HEK293T (cell line): ENCODE measurements at places on chromosomes 2 and 18.
A peak's percentile ranks its signal among the peaks of the same experiment; 100 is the strongest.

- DNase-seq, result no peak
Measured at GRCh38 chr2:240205348-240205747, 64.9 kb upstream of the OTOS start.

GRCh38 chr2:118124288-118124891, 36.1 kb downstream of the INSIG2 start:
- DNase-seq, result no peak

GRCh38 chr2:46257476-46257875, 39.7 kb upstream of the EPAS1 start:
- DNase-seq, result no peak

GRCh38 chr18:57974585-57975265, 69.3 kb upstream of the NEDD4L start:
- no peak for DNase-seq

DNA sequence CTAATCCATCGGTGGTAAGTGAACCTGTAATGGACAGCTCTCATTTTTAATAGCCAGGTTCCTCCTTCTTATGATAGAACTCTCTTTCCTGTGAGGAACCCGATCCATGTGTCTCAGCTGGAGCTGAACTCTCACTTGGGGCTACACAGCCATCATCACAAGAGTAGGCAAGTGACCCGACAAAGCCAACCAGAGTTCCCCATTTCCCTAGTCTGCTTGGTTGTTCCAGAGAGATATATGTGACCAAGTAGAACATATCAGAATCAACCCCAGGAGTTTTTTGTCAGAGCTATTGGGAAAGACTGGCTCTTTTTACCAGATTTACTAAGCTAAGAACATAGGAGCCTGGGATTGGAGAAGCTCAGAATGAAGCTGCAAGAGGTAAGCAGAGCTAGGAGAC, 14.6 kb upstream of the HNRNPLL start:
- DNase-seq, result no peak

DNA sequence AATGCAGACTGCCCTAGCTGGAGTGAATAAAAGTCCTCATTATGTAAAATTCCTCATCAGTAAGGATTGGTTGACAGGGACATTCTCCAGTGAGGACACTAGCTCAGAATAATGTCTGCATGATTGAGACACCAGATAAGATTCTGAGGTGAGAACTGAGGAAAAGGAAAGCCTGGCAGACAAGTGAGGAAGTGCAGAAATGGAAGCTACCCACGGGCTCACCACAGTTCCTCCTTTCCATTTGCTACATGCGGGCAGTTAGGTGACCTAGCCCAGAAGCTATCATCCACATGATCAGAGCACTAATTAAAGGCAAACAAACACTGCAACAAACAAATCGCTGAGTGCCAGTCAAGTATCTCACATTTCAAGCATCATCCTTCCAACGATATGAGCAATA, 27.7 kb downstream of the NETO1 start:
- DNase-seq, result no peak

GRCh38 chr2:241047253-241048010, 49.0 kb downstream of the SNED1 start:
- DNase-seq, result no peak

GRCh38 chr2:120729406-120730399, 6.0 kb upstream of the GLI2 start:
- DNase-seq, result no peak

DNA sequence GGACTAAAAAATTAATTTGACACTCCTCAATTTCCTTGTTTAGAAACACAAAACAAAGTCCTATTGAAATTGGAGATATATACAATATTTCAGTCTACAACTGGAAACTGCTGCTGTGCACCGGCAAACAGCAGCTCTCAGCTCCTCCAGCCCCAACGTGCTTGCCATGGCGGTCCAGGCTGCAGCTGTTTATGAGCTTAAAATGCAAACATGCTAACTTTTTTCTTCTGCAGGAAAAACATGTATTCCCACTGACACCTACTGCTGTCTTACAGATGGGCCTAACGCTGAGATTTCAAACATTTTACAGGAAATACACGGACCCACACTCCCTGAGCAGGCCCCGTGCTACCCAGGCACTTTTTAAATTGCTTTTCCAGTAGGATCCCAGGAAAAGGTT, 195.5 kb downstream of the BCL11A start:
- no peak for DNase-seq

DNA sequence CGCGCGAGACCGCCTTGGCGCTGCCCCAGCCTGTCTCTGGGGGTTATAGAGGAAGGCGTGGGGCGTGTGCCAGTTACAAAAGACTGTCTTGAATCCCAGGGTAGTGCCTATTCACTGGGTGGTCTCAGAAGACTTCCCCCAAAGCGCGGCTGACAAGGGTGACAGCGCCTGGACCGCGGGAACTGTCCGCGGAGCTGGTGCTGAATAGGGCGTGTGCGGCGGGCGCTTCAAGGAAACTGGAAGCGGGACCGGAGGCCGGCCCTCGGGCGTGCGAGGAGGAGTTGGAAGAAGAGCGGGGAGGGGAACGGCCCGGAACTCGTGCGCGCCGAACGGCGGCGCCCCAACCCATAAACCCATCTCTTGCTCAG, 2.3 kb downstream of the EGR4 start:
- peak; percentile 76 for DNase-seq

GRCh38 chr18:45104049-45104395, 423.3 kb downstream of the SETBP1 start:
- DNase-seq, result no peak

DNA sequence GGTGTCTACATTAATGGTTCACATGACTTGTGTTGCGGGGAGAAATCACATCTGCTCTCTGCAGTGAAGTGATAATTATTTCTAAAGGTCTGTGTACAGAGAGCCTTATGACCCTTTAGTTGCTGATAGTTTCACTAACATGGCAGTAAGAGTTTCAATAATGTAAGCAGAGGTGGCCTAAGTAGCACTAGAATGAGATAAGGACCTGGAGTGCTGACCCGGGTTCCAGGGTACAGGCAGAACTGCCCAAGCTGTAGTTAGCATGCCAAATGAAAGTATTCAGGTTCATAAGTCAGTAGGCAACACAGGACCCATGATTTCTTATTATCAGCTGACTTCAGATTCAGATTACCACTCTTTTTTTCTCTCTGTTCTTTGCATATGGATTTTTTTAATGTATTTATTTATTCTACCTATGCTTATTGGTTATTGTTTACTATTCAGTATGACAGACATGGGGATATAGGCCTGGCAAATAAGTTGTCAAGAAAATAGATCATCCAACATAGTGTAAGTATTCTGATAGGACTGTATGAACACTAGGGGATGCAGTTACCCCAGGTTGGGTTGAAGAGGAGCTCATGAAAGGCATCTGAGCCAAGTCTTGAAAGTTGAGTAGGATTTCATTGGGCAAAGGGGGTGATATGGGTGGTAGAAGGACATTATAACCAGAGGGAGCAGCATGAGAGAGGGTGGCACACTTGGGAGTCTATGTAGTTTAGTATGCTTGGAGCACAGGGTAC, 105.2 kb downstream of the CCDC85A start:
- no peak for DNase-seq

GRCh38 chr2:164457271-164457670, 164.0 kb downstream of the GRB14 start:
- no peak for DNase-seq

- no peak for DNase-seq
Measured at GRCh38 chr2:128505150-128505490, 186.5 kb upstream of the HS6ST1 start.

DNA sequence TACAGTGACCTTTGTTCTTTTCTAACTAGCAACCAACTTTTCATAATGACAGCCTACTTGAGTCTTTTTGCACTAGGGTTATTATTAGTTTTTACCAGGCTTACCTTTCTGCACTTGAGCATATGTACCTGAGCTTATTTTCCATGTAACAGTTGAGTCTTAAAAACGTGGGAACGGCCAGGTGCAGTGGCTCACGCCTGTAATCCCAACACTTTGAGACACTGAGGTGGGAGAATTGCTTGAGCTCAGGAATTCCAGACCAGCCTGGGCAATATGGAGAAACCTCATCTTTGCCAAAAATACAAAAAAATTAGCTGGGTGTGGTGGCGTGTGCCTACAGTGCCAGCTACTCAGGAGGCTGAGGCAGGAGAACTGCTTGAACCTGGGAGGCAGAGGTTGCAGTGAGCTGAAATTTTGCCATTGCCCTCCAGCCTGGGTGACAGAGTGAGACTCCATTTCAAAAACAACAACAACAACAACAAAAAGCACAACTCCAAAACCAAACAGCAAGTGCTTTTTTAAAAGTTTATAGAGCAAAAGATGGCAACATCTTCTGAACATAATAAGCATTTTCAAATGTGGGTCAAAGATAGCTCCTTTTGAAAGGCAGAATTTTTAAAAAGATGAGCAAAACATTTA, 57.1 kb upstream of the CD28 start:
- DNase-seq, result no peak

- DNase-seq, result no peak
Measured at GRCh38 chr2:12091201-12091806, 344.9 kb downstream of the LPIN1 start.

- no peak for DNase-seq
Measured at GRCh38 chr2:237682856-237683670, 55.7 kb downstream of the LRRFIP1 start.

DNA sequence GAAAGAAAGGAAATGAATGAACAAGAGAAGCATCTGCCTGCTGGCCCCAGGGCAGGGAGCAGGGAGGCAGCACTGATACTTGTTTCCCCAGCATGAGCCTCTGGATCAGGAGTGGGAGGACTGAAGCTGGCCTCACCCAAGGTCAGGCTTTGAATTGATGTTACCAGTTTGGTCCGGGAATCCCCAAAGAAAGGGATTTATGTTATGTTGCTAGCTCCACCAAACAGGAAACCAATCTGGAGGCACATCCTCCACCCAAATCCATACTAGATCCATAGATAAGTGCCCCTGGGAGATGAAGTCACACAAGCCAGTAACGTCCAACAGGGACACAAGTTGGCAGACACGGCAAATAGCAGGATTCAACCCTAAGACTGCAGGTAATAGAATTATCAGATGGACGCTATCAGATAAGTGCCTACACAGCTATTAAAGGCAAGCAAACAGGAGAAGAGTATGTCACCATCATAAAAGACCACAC, 85.9 kb downstream of the MTCL1 start:
- DNase-seq, result no peak

DNA sequence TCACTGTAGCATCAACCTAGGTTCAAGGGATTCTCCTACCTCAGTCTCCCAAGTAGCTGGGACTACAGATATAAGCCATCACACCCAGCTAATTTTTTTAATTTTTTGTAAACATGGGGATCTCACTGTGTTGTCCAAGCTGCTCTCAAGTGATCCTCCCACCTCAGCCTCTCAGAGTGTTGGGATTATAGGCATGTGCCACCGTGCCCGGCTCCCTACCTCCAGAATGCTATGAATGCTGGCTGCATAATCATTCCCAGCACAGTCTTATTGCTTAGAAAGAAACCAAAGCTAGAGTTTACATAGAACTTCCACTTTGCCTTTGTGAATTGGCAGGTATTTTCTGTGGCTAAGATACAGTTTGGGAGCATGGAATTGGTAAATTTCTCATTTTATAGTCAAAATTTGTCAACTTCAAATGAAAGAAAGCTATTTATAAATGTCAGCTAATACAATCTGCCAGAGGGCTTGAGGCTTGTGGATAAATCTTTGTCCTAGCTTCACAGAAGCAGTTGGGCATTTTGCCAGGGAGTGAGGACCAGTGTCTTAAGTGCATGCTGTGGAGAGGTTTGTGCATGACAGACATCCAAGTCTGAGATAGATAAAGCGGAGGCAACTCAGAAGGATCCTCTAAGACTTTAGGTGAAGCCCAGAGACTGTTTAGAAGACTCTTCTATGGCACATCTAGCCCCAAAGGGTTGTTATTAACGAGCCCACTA, 175.4 kb downstream of the ANTXR1 start:
- no peak for DNase-seq

GRCh38 chr2:100529900-100530299, 32.9 kb upstream of the PDCL3 start:
- DNase-seq, result no peak
